SJCRH30 (cell line): ENCODE measurements at places on chromosomes 7 and 10.

DNA sequence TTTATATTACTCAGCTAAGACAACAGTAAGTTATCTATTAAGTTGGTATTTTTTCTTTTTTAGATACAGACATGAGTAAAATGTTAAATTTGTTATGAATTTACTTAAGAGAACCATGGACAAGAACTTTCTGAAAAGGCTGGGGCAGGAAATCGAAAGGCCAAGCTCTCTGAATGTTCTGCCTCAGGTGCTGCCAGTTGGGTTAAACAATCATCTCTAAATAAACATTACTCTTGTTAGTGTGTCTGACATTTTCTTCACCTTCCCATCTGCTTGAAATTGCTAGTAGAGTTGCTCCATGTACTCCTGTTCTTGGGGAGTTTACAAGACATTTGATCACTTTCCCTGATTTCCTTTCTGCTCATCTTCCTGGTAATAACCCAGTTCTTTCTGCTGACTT, 87.5 kb downstream of the ANKRD7 start:
- no peak for DNase-seq

DNA sequence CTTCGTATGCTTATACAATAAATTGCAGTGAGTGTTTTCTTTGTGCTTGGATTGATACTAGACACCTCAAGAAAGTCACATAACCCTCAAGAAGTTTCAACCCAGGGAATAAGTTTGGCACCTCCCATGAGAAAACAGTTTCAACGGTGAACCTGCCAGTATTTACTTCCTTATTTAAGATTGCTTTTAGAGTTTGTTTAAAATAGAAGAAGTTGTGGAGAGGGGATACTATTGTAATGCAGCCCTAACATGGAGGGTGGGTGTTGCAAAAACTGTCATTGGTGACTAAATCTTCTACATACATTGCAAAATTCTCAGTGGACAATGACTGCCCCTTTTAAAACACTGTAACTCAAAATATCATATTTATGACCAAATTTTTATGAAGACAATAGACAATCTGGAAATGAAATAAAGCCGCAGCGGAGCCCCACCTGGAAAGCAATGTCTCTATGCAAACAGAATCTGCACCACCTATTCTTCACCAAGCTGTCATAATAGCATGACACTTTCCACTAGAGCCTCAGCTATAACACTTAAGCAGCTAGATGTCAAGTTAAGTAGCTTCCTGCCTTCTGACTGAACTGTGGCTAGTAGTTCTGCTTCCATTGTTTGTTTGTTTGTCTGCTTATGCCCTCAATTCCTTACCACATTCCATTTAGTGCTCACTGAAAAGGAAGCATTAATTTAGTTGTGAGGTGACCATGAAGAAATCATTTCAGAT, 98.2 kb downstream of the MDFIC start:
- no peak for DNase-seq

DNA sequence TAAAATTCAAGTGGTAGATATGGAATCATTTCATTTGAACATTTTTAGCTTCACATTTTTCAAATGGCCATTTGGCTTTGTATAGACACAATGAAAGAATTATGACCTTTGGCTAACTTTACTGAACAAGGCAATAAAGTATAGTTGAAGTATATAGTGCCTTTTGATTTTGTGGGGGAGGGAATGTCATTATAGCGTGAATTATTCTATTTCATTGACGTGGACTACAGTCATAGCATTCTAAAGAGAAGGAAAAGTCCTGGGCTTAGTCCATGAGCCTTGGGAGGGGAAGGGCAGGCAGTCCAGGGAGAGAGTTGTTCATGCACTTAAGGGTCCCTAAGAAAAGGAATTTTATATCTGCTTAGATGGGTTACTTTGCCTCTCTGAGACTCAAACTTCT, 181.4 kb upstream of the GPR26 start:
- no peak for DNase-seq

GRCh38 chr10:71358277-71358676, 38.4 kb upstream of the CDH23 start:
- no peak for DNase-seq

DNA sequence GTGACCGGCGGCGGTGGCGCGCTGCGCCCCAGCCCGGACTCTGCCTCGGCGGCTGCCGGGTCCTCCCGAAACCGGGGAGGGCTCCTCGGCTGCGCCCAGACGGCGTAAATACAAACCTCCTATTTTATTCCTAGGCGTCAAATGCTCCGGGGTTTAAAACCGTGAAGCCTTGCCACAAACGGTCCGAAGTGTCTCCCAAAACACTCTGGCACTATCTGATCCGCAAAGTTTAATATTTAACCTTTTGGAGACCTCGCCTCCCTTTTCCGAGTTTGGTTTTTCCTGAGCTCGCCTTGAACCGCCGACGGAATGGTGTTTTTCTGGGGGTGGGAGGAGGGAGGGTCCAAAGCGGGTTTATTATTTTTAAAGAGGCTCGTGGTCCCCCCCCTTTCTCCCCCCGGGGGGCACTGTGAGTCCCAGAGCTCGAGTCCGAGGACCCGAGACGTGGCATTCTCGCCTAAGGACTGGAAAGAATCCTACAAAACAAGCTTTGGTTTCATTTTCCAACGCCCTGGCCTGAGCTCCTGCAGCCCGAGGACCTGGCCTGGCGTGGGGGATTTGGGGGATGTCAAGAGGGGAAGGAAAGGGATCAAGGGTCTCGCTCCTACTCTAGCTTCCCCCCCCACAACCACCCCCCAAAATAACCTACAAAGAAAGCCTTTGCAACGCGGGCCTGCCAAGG, 1.8 kb downstream of the TNRC18 start:
- DNase-seq = peak; percentile 69

DNA sequence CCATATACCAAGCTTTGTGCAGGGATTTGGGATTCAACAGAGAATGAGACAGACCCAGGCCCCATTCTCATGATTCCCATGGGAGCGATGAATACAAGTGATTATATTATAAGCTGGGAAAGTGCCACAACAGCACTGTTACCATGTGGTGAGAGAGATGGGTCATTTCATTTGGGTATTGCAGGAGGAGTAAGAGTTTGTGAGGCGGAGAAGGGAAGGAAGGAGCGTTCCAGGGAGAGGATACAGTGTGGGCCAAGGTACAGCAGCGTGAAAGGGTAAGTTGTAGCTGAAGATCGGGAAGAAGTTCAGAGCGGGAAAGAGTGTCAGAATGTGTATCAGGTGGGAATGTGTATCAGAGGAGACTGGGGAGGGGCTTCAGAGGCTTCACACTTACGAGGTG, 38.5 kb downstream of the GOLGA7B start:
- DNase-seq = no peak

- no peak for DNase-seq
Measured at GRCh38 chr10:14692344-14693076, 82.2 kb downstream of the FAM107B start.

GRCh38 chr7:29920491-29920890, 69.1 kb downstream of the SCRN1 start:
- no peak for DNase-seq

- DNase-seq = no peak
Measured at GRCh38 chr7:137342265-137342664, 1.3 kb downstream of the PTN start.

DNA sequence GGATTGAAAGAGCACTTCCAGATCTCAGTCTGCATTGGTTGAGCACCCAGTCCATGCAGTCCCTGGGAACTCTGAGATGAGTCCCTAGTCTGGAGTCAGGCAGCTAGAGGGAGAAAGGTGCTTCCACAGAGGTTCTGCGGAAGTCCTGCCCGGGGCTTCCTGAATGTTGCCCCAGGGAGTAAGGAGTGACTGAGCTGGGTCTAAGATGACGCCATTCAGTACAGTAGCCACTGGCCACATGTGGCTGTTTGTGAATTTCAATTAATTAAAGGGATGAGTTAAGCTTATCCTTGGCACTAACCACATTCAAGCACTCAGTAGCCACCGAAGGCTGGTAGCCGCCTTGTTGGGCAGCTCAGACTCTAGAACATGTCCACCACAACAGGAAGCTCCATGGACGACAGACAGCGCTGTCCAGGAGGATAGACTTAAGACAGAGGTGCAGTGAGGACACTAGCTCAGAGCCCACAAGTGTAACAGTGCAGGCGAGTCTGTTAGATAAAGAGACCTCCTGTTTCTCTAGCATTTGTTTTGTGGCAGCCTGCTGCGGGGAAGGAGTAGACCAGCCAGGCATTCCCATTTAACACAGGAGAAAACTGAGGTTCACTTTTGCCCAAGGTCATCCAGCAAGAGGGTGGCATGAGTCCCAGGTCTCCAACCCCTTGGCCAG, 101.6 kb upstream of the PPIF start:
- no peak for DNase-seq

- no peak for DNase-seq
Measured at GRCh38 chr10:44968500-44969400, 9.1 kb downstream of the RASSF4 start.

GRCh38 chr10:89391907-89392756, at the start of gene IFIT1:
IFIT1 (plus strand) TSS chr10:89392623; CDS start chr10:89392713, 90 bp downstream.
- DNase-seq = no peak

DNA sequence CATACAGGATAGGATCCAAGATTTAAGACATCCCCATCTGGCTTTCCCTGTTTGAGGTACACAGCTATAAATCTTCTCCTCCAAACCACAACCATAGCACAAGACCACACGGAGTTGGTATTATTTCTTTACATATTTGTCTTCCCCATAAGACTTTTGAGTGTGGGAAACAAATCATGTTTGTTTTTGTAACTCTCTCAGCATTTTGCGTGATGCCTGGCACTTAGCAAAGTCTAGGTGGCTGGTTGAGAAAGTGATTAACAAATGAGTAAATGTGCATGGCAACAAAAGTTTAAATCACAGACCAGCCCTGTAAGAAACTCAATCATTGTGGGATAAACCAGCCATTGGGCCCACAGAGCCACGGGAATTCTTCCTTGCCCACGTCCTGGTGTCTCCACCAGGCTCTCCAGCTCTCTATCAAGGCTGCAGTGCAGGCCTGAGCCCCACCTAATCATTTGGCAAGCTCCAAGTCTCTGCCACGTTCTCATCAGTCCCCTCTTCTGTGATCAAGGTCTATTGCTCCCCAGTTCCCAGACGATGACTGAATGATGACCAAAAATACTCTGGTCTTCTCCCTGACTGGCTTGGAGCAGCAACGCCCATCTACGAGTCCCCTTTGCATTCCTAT, 317.8 kb downstream of the TNS3 start:
- no peak for DNase-seq

- DNase-seq = no peak
Measured at GRCh38 chr10:60597513-60597912, 180.8 kb upstream of the CDK1 start.

- peak; percentile 91 for DNase-seq
Measured at GRCh38 chr7:120856621-120857352, 1.2 kb downstream of the TSPAN12 start.

- DNase-seq = no peak
Measured at GRCh38 chr7:73533742-73534141, 11.6 kb upstream of the BAZ1B start.

GRCh38 chr7:64834989-64835388, 40.8 kb downstream of the ZNF138 start:
- DNase-seq = no peak

DNA sequence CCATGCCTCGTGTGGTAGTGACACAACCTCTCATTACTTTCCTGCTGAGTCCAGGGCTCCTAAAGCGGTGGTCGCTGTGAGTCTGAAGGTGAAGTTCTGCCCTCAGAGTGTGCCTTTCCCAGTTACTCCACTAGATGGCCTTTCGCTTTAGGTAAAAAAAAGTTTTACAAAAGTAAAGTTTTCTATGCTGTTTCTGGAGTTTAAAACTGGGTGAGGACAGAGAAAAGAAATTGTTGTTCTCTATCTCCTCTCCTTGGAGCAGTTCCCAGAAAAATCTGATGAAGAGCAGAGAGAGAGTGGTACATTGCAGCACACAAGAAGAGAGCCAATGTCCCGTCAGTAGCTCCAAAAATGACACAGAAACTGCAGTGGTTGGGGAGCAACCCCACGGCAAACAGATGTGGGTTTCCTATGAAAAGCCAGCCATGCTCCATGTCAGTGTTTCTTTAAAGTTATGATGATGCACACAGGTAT, 257.1 kb downstream of the GLI3 start:
- peak; percentile 56 for DNase-seq

GRCh38 chr7:134016942-134017303, 110.2 kb upstream of the LRGUK start:
- no peak for DNase-seq

GRCh38 chr7:43636093-43636492, 53.2 kb downstream of the STK17A start:
- DNase-seq = no peak

DNA sequence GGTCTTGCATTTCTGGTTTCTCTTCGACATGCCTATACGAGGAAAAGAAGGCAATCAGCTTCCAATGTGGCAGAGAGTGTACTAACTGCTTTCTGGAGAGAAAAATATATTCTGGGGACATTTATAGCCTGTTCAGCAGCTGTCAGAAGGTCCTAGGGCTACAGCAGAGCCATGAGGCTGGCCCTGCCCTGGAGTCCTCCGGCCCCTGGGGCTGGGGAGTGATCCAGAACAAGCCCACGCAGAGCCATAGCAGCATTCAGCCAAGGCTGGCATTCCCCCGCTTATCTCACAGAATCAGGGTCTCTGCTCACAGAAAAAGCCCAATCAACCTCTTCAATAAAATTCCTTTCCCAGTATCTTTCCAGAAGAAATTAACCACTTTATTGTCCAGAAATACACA, 48.9 kb downstream of the FZD1 start:
- no peak for DNase-seq

- no peak for DNase-seq
Measured at GRCh38 chr10:44922021-44922420, 10.9 kb downstream of the TMEM72 start.

DNA sequence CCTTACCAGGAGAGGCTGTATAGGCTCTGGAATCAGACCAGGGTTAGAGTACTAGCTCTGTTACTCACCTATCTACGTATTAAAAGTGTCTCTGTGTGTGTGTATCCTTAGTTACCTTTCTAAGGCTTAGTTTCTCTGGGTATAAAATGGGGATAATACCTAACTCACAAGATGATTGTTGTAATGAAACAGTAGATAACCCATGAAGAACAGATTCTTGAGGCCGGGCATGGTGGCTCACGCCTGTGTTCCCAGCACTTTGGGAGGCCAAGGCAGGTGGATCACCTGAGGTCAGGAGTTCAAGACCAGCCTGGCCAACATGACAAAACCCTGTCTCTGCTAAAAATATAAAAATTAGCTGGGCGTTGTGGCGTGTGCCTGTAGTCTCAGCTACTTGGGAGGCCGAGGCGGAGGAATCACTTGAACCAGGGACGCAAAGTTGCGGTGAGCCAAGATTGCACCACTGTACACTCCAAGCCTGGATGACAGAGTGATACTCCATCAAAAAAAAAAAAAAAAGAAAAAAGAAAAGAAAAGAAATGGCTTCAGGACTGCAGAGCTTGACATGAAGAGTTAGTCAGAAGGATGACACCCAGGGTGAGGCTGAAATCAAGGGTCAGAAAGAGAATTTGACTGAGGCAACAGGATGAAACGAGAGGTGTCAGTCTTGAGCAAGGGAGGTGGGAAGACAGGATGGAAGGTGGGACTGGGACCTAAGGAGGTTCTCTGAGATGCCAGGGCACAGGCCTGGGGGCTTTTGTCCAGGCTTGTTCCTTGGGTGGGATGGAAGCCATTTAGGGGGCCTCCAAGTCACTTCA, 33.4 kb downstream of the PRKAR2B start:
- DNase-seq = no peak

GRCh38 chr10:117007080-117007479, 2.1 kb upstream of the SHTN1 start:
- no peak for DNase-seq

GRCh38 chr7:157490465-157490912, 153.7 kb downstream of the DNAJB6 start:
- DNase-seq = no peak
